ENCODE measurements at places on chromosomes 3 and 15.
A peak's percentile ranks its signal among the peaks of the same experiment; 100 is the strongest.

- DNase-seq, result peak; percentile 54
Measured at GRCh38 chr3:40920041-40920440, 279.3 kb upstream of the CTNNB1 start.

GRCh38 chr15:59657635-59658125 is 365 bp upstream of the GTF2A2 start:
- DNase-seq, result peak; percentile 59

DNA sequence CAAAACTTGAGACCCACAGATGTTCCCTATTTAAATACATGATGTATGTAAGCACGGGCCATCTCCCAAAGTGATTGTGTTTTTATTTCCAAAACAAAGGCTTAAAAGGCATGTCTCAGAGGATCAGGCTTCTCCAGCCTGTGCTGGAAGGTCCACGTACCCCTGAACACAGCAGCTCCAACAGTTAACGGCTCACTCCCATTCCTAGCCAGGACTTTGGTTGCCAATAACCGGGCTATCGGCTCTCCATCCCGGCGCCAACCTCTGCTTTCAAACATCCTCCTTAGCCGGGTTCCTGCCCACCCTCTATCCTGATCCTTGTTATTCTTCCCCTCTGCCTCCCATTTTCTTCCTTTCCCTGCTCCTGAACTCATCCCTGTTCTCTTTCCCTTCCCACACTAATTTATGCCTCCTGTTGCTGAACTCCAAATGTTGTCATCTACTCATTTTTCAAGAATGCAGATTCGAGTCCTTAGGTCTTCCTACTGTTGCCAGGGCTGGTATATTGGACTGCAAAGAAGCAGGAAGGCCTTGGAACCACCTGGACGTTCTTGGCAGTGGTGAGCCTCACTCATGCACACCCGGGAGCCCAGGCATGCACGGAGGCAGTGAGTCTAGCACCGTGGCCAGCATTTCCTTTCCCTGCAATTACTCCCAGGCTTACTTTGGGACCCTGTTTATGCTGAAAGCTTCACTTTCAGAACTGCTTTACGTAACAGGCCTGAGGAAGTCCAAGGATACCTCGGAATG is 128.4 kb upstream of the RAD18 start:
- no peak for DNase-seq

- DNase-seq, result no peak
Measured at GRCh38 chr15:57321485-57321884, 54.8 kb upstream of the CGNL1 start.
